ENCODE measurements at places on chromosomes 1 and 21.

DNA sequence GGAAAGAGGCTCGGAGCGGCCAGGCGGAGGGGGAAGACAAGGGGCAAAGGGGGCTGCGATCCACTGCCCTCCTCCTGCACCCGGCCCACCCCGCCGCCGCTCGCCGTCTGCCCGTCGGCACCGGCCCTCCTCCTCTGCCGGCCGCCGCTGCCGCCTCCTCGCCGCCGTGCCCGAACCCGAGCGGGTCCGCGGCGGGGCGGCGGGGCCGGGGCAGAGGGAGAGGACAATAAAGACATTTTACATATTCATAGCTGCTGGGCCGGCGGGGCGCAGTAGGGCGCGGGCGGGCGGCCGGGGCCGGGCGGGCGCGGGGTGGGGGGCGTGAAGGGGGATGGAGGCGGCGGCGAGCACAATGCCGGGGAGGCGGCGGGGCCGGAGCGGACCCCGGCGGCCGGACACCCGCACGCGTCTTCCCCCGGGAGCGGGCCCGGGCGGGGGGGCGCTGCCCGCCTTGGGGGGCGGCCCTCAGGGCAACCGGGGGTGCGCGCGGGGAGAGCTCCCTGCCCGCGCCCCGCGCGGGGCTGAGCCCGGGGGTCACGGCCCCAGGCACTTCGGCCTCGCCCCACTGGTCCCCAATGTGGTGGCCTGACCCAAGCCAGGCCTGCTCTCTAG lies 546 bp downstream of the POU2F1 start:
- peak overlapping the region; percentile 83 for H3K27ac ChIP-seq
- peaks cover 20% of the 10 kb centered on the region for H3K4me1 ChIP-seq
- no peaks in the 10 kb centered on the region for H3K27me3 ChIP-seq
- peak overlapping the region; percentile 70 for H3K4me3 ChIP-seq

GRCh38 chr1:224262373-224263054 lies 67.5 kb downstream of the NVL start:
- no peaks in the 10 kb centered on the region for H3K27me3 ChIP-seq
- H3K36me3 ChIP-seq = peaks cover 4% of the 10 kb centered on the region
- H3K4me3 ChIP-seq = no peak overlapping the region
- peaks cover 6% of the 10 kb centered on the region for H3K4me1 ChIP-seq
- no peak for DNase-seq

DNA sequence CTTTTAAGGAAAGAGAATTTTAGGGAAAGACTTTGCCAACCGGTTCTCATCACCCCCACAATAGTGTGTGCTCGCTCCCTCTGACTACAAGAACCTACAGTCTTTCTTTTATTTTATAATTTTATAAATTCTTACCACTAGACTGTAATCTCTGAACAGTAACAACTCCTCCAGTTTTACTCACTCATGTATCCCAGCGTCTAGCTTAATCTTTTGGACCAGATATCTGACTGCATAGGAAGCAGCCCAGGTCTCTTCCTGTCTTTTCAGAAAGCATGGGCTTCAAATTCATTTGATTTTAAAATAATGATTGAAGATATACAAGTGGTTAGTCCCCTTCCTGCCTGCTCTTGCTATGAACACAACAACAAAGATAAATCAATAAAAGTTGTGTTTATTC lies 19.0 kb upstream of the DUSP10 start:
- H3K27me3 ChIP-seq = no peaks in the 10 kb centered on the region
- H3K4me3 ChIP-seq = no peak overlapping the region
- no peak for DNase-seq

GRCh38 chr1:61083013-61083806 lies 849 bp downstream of the NFIA start:
- H3K36me3 ChIP-seq = no peaks in the 10 kb centered on the region
- H3K27ac ChIP-seq = peak overlapping the region; percentile 38
- peak overlapping the region; percentile 70 for H3K4me3 ChIP-seq
- H3K27me3 ChIP-seq = no peaks in the 10 kb centered on the region

DNA sequence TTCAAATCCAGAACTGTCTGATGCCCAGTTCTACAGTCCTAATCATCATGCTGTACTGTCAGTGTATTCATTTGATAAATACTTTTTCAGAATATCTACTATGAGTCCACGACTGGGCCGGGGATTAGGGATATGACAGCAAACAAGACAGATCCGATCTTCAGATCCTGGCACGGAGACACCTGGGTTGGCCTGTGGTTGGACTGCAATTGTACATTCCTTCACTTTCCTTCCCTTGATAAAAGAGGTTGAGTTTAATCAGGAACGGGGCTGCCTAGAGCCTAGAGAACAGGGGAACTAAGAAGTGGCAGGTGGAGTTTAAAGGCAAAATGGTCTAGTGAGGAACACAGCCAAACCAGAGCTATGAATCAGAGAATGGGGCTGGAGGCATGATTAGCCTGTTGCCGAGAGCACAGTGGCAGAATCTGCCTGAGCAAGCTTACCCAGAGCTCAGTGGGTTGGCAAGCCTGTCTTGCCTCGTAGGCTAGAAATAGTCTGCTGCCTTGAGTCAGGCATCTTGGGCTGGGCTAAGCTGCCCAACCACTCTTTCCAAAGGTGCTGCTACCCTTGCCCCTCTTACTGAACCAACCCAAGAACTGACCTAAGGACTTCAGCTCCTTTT lies 38.1 kb upstream of the PTCH2 start:
- no peak overlapping the region for H3K27ac ChIP-seq
- H3K4me3 ChIP-seq = no peak overlapping the region
- peaks cover 54% of the 10 kb centered on the region for H3K36me3 ChIP-seq
- H3K4me1 ChIP-seq = no peaks in the 10 kb centered on the region
- no peaks in the 10 kb centered on the region for H3K27me3 ChIP-seq

GRCh38 chr1:231857609-231858135 lies 231.1 kb downstream of the DISC1 start:
- no peaks in the 10 kb centered on the region for H3K27me3 ChIP-seq
- H3K4me3 ChIP-seq = no peak overlapping the region
- no peak overlapping the region for H3K27ac ChIP-seq
- no peak for DNase-seq

- H3K4me1 ChIP-seq = peaks cover 9% of the 10 kb centered on the region
- H3K27me3 ChIP-seq = no peaks in the 10 kb centered on the region
- peaks cover 5% of the 10 kb centered on the region for H3K36me3 ChIP-seq
- no peak for DNase-seq
- H3K27ac ChIP-seq = no peak overlapping the region
These were observed 64.7 kb downstream of the SLC35A3 start for GRCh38 chr1:100034470-100034869.

GRCh38 chr1:43522776-43523480 lies 7.8 kb upstream of the PTPRF start:
- H3K4me3 ChIP-seq = no peak overlapping the region
- no peaks in the 10 kb centered on the region for H3K4me1 ChIP-seq
- H3K27ac ChIP-seq = no peak overlapping the region

- H3K4me3 ChIP-seq = no peak overlapping the region
- H3K27me3 ChIP-seq = no peaks in the 10 kb centered on the region
- H3K27ac ChIP-seq = no peak overlapping the region
These were observed 29.4 kb downstream of the QSOX1 start for GRCh38 chr1:180184041-180184440.

- no peak for DNase-seq
- H3K27me3 ChIP-seq = no peaks in the 10 kb centered on the region
- no peaks in the 10 kb centered on the region for H3K36me3 ChIP-seq
- no peak overlapping the region for H3K27ac ChIP-seq
- no peak overlapping the region for H3K4me3 ChIP-seq
These were observed 92.4 kb upstream of the RALGPS2 start for GRCh38 chr1:178632653-178633052.

- H3K36me3 ChIP-seq = no peaks in the 10 kb centered on the region
- DNase-seq = no peak
- H3K4me3 ChIP-seq = no peak overlapping the region
- no peaks in the 10 kb centered on the region for H3K4me1 ChIP-seq
These were observed 9.4 kb upstream of the SAMD11 start for GRCh38 chr1:914131-914890.

- no peaks in the 10 kb centered on the region for H3K27me3 ChIP-seq
- no peak overlapping the region for H3K27ac ChIP-seq
- H3K4me1 ChIP-seq = no peaks in the 10 kb centered on the region
These were observed 5.4 kb upstream of the LAMC2 start for GRCh38 chr1:183180634-183181056.

DNA sequence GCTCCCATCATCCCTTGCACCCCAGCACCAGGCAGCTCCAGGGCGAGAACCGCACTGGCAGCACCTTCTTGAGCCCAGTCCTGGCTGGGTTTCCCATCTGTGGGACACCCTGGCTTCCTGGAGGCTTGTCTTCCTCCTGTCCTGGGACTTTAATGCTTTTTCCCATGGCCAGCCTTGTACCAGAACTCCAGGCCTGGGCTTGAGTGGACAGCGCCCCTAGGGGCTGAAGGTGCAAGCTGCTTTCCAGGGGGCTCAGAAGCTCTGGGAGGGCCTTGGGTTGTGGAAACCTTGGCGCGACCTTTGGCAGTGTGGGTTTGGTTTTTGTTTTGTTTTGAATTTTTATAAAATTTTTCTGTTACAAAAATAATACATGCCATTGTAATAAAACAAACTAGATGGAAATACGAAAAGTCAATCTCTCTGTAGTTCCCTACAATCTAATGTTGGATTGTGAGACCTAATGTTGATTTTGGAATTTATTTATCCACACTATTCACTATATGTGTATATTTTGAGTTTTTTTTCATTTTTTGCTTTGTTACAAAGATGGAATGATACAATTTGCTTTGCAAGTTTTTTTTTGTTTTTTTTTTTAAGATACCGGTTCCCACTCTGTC lies 33.8 kb upstream of the RPL11 start:
- no peaks in the 10 kb centered on the region for H3K4me1 ChIP-seq
- no peak for DNase-seq
- no peaks in the 10 kb centered on the region for H3K27me3 ChIP-seq
- peaks cover 5% of the 10 kb centered on the region for H3K36me3 ChIP-seq
- H3K4me3 ChIP-seq = no peak overlapping the region

GRCh38 chr1:8862528-8862927 lies 16.0 kb downstream of the ENO1 start:
- H3K36me3 ChIP-seq = peaks cover 37% of the 10 kb centered on the region
- H3K4me1 ChIP-seq = no peaks in the 10 kb centered on the region
- DNase-seq = no peak
- no peaks in the 10 kb centered on the region for H3K27me3 ChIP-seq
- H3K4me3 ChIP-seq = no peak overlapping the region

- H3K4me1 ChIP-seq = no peaks in the 10 kb centered on the region
- no peak overlapping the region for H3K4me3 ChIP-seq
- H3K27me3 ChIP-seq = no peaks in the 10 kb centered on the region
- no peaks in the 10 kb centered on the region for H3K36me3 ChIP-seq
- H3K27ac ChIP-seq = no peak overlapping the region
These were observed 34.3 kb downstream of the PIK3R3 start for GRCh38 chr1:46098027-46098712.

DNA sequence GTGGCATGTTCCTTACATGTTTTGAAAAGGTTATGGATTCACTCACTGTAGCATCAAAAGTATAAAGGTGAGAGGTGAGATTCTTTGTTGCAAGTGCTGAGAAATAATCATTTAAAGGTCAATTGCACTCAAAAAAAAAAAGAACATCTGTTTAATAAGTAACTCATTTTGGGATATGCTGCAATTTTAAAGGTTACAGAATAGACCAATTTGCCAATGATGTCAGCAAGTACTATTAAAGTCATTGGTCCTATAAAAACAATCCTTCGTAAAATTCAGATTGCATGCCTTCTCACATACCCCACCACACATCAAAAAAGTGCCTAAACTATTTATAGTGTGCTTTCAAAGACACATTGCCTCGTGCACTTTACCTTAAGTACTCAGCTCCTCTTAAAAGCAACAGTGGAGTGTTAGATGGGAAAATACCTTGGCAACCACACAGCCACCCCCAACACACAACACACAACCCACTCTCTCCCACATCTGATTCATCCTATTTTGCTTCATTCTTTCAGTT lies 218.2 kb upstream of the ADGRL2 start:
- no peaks in the 10 kb centered on the region for H3K36me3 ChIP-seq
- no peaks in the 10 kb centered on the region for H3K27me3 ChIP-seq
- DNase-seq = no peak
- H3K4me1 ChIP-seq = no peaks in the 10 kb centered on the region

DNA sequence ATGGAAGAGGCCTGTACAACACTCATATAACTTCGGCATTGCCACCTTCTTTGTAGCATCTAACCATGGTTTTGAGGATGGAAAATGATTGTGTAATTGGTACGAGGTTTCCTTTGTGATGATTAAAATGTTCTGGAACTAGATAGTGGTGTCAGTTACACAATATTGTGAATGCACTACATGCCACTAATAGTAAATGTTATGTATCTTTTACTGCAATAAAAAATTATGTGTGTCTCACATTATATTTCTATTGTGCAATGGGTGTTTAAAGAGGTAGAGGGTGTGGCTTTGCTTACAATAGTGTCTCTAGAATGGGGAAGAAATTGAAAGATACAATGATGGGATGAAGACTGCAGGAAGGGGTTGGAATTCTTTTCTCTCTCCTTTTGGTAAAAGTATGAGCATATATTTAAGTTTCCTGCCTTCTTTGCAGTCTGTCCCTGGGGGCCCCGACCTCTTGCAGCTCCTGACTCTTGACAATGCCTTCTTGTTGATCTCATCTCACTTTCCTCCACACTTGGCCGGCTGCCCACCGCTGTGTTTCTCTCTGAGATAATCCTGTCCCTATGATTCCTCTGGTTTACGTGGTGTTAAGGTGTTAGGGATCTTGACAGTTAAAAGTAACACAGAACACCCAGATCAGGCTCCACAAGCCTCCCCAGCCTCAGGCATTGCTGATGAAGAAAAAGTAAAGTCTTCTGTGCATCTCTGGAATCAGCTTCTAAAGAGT lies 39.3 kb downstream of the MTARC1 start:
- H3K36me3 ChIP-seq = no peaks in the 10 kb centered on the region
- no peaks in the 10 kb centered on the region for H3K27me3 ChIP-seq
- no peak overlapping the region for H3K4me3 ChIP-seq
- no peaks in the 10 kb centered on the region for H3K4me1 ChIP-seq

DNA sequence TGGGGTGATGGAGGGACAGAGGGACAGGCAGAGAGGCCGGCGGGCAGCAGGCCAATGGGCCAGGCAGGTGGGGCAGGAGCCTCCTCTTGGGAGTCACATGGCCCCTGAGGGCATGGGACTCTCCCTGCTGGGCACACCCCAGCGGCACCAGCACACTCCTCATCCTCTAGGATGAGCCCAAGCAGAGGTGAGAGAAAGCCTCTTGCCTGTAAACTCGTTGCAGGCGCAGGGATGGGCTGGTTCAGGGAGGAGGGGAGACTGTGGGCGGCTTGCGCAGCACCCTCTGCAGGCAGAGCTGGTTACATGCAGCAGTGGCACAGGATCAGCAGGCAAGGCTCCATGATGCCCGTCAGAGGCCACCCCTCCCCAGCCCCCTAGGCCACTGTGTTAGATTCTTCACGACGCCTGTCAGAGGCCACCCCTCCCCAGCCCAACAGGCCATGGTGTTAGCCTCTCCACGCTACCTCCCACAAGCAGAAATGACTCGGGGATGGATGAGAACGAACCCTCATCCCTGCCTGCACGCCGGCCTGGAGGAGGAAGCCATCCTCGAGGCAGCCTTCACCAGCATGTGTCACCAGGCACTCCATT lies 209.7 kb upstream of the VAMP3 start:
- no peak overlapping the region for H3K27ac ChIP-seq
- no peaks in the 10 kb centered on the region for H3K36me3 ChIP-seq
- H3K27me3 ChIP-seq = no peaks in the 10 kb centered on the region
- DNase-seq = no peak

- H3K4me1 ChIP-seq = no peaks in the 10 kb centered on the region
- no peak overlapping the region for H3K27ac ChIP-seq
- no peak overlapping the region for H3K4me3 ChIP-seq
- no peak for DNase-seq
These were observed 5.9 kb upstream of the KIF17 start for GRCh38 chr1:20723537-20724363.

GRCh38 chr1:60825593-60825992 lies 256.8 kb upstream of the NFIA start:
- H3K36me3 ChIP-seq = no peaks in the 10 kb centered on the region
- H3K4me3 ChIP-seq = no peak overlapping the region
- no peaks in the 10 kb centered on the region for H3K4me1 ChIP-seq

All from naive thymus-derived CD4-positive, alpha-beta T cell (primary cell).